Activated T-cell treated with anti-CD3 and anti-CD28 coated beads for 1 hour (primary cell): ENCODE measurements at places on chromosomes 16 and 17.

GRCh38 chr16:83205896-83206295, 579.1 kb downstream of the CDH13 start:
- no peak for DNase-seq

GRCh38 chr16:27359615-27360014, 42.4 kb upstream of the IL21R start:
- DNase-seq: no peak

DNA sequence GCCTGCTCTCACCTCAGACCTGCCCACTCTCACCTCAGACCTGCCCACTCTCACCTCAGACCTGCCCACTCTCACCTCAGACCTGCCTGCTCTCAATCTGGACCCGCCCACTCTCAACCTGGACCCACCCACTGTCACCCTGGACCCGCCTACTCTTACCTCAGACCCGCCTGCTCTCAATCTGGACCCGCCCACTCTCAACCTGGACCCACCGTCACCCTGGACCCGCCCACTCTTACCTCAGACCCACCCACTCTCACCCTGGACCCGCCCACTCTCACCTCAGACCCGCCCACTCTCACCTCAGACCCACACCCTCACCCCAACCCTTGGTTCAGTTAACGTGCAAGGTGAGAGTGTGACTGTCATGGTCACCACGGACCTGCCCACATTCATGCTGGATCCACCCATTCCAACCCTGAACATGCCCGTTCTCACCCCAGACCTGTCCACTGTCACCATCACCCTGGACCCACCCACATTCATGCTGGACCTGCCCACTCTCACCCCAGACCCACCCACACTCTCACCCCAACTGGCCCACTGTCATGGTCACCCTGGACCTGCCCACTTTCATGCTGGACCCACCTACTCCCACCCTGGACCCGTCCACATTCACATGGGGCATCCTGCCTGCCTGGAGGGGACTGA, 31.2 kb upstream of the ENPP7 start:
- DNase-seq: no peak

DNA sequence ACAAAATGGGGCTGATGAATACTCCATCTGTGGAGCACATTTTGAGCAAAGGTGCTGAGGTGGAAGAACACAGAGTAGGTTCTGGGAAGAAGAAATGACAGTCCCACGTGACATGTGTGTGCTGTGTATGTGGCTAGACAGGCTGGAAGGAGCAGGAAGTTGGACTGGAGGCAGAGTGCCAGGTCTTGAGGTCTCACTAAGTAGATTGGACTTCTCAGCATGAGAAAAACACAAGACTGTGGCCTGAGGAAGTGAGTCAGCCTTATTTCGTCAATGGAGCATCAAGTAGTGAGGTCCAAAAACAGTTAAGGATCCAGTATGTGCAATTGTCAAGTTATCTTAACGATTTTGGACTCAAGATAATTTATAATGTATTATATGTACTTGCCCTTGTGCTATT, 736.5 kb downstream of the KCNJ2 start:
- no peak for DNase-seq

DNA sequence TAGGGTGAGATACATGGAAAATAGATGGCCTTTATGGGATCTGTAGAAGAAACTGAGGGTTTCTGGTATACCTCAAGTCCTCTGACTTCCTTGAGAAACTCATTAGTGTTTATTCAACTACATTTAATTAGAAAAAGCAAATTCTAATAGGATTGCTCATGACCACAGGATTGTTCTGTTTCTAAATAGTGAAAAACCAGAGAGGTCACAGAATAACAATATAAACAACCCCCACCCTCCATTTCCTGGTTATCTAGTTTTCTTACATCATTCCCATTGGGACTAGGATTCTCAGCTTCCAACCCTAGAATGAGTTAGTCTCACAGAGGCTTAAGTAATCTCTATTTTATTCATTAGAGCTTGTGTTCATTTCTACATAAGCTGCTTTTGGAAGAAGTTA, 30.0 kb downstream of the SF3B3 start:
- DNase-seq: no peak

DNA sequence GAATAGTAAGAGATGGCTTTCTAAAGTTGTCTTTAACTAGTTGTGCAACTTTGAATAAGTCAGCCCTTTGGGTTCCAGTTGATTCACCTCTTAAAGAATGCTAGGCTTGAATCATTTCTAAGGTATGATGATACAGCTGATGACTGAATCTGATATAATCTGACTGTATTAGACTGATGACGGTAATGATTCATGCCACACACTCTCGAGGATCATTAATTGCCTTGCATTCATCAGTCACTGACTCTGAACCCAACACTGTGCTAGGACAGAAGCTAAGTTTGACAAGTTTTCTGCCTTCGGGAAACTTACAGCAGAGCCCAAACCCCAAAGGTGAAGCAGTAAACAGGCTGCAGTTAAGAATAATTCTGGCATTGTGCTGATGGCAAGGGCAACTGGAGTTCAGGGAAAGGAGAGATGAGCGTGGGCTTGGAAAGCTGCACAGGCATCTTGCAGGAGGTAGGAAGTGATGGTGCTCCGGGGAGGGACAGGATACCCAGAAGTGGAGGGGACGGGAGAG, 25.8 kb downstream of the ASIC2 start:
- no peak for DNase-seq

- no peak for DNase-seq
These were observed 9.6 kb upstream of the AKAP10 start for GRCh38 chr17:19986941-19987861.

DNA sequence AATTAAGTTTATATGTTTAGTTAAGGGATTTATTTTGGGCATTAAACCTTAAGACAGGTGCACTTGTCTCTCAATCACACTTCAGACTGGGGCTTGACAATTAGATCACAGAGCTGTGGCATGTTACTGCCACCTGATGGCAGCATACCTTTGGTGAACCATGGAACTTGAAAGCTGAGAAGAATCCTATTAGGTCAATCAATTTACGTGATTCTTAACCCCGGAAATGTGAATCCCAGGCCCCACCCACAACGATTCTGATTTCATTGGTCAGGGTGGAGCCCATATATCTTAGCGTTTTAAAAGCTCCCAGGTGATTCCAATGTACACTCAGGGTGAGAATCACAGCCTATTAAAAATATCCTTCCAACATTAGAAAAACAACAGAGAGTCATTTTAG, 91.0 kb downstream of the GSG1L start:
- peak; percentile 6 for DNase-seq

- no peak for DNase-seq
These were observed 2.0 kb downstream of the AXIN2 start for GRCh38 chr17:65559461-65559803.

DNA sequence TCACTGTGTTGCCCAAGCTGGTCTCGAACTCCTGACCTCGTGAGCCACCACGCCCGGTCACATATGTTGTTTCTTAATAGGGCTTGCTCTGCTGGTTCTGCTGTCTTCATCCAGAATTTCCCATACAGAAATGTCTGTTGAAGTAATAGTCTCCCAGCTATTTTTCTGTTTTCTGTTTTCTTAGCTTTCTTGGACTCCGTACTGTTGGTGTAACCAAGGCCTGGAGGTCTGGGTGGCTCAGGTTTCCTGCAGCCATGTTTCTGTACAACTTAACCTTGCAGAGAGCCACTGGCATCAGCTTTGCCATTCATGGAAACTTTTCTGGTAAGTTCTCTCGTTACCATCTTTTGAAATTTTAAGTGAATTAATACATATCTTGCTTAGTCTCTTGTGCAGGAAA, 2.8 kb downstream of the SF3B3 start:
- no peak for DNase-seq

DNA sequence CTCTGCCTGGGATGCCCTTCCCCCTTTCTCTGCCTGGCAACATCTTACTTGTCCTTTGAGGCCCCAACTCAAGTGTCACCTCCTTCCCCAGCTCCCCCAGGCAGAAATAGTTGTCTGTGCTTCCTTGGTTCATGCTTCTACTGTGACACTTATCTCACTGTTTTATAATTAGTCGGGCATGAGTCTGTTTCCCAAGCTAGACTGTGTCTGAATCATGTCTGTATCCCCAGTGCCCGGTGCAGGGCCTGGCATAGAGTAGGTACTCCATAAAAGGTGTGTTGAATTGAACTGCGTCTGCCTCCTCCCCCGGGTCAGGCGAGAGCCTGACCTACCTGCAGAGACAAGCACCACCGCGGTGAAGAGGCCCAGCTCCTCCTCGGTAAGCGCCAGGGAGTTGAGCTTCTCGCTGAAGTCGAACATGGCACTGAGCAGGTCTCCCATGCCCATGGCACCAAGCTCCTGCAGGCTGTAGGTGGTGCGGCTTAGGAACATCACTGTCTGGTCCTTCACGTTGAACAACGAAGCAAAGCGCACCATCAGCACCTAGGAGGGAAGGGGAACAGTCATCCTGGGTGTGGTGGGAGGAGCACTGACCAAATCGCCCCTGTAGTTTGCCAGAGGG, 6.7 kb downstream of the NR1D1 start:
- no peak for DNase-seq

DNA sequence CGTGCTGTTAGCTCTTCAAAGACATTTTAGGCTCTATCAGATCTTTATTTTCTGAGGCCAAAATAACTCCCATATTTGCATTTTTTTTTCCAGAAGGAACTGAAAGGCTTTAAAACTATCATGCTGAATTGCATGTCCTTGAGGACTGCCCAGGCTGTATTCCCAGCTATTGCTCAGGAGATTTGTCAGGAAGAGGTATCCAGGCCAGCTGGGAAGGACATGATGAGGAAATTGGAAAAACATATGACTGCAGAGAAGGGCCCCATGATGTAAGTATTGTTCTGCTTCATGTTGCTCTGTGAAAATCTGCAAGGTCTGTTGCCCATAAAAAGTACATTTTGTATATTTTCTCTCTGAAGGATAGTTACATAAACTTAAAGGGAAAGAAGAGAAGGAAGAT, 5.7 kb downstream of the CDC6 start:
- DNase-seq: no peak

- DNase-seq: no peak
These were observed 15.5 kb downstream of the NFAT5 start for GRCh38 chr16:69581297-69581696.

- peak; percentile 58 for DNase-seq
These were observed 38.6 kb upstream of the SLFN13 start for GRCh38 chr17:35486920-35487732.

DNA sequence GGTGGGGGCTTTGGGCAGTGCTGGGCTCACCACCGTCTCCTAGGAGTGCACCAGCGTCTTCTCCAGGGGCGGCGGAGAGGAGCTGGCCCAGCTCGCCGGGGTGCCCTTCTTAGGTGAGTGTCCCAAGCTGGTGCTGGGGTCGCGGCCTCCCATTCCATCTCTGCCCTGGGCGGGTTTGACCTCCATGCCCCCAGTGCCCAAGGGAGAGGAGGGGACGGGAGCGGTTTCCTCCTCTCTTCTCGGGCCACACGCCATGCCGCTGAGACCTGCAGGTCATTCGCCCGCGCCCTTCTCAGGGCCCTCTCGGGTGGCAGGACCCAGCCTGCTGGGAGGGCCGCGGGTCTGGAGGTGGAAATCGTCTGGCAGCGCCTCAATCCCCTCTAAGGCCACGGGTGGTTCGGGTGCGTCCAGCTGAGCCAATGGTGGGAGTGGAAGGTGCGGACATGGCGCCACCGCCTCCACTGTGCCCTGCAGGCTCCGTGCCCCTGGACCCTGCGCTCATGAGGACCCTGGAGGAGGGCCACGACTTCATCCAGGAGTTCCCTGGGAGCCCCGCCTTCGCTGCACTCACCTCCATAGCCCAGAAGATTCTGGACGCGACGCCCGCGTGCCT, 5.3 kb downstream of the IGFALS start:
- DNase-seq: no peak

- no peak for DNase-seq
These were observed 13.3 kb downstream of the MIS12 start for GRCh38 chr17:5499476-5500231.

DNA sequence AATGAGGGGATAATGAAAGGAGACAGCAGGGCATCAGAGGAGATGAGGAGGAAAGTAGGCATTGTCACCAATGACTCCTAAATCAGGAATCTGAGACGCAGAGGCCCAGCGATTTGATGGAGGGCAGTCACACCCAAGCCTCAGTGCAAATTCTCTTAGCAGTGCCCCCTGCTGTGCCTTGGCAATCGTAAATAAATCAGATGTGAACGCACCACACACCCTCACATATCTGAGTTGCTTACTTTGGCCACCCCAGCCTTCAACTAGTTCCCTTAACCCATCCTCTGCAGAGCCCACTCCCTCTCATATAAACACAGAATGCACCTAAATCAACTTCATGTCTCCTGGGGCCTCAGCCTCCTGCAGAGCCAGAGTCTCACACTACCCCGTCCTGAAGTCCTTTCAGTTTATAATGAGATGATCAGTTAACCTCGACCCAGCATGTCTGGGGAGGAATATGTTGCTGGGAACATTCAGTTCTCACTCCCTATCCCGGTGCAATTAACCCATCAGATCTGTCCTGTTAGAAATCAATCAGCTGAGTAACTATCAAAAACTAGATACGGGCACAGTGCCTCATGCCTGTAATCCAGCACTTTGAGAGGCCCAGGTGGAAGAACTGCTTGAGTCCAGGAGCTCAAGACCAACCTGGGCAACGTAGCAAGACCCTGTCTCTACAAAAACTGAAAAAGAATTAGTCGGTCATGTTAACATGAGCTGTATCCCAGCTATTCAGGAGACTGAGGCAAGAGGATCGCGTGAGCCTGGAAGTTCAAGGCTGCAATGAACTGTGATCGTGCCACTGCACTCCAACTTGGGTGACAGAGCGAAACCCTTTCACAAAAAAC, 78.4 kb downstream of the SLC39A11 start:
- DNase-seq: no peak

GRCh38 chr17:7523033-7523432, 25.8 kb upstream of the TNFSF12 start:
- DNase-seq: peak; percentile 46

- no peak for DNase-seq
These were observed 44.8 kb downstream of the PRMT7 start for GRCh38 chr16:68355447-68356248.

DNA sequence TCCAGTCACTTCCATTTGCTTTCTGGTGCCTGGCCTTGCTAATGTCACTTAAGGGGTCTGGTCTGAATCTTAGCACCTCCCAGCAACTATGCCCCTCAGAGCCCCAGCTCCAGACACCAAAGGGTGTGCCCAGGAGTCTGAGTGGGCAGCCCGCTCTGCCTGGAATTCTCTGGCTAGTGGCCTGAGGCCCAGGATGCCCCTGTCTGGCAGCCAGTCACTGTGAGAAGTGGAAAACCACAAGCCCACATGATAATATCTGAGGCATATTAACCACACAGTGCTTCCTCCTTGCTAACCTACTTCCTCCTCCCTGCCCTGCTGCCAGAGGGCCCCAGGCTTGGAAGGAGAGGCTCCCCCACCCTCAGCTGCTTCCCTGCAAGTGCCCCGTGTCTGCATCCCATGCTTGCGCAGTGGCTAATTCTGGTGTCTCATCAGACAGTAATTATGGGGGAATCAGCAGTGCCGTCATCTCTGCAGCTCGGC, 14.0 kb downstream of the SRCIN1 start:
- no peak for DNase-seq

DNA sequence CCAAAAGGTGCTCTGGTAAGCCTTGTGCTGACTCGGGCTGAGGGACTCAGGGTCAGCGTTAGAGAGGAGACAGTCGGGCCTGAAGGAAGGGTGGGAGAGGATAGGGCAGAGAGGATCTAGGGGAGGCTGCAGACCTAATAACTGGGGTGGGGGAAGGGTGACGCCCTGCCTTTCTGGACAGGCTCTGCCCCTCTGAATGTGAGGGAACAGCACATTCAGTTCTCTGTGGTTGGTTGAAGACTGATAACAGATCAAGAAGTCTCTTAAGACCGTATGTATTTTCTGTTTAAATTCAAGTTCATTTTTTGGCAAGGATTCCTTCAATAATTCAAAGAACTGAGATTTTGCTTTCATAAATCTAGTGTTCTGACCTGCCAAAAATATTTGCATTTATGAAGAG, 56.2 kb upstream of the TEKT3 start:
- no peak for DNase-seq
